ENCODE measurements at places on chromosomes 1 and 21.

- no peak overlapping the region for H3K27ac ChIP-seq
- no peak overlapping the region for H3K4me3 ChIP-seq
- peaks cover 7% of the 10 kb centered on the region for H3K4me1 ChIP-seq
- H3K27me3 ChIP-seq, result peaks cover 32% of the 10 kb centered on the region
These were observed 94.1 kb upstream of the KLHDC7A start for GRCh38 chr1:18386591-18386990.

DNA sequence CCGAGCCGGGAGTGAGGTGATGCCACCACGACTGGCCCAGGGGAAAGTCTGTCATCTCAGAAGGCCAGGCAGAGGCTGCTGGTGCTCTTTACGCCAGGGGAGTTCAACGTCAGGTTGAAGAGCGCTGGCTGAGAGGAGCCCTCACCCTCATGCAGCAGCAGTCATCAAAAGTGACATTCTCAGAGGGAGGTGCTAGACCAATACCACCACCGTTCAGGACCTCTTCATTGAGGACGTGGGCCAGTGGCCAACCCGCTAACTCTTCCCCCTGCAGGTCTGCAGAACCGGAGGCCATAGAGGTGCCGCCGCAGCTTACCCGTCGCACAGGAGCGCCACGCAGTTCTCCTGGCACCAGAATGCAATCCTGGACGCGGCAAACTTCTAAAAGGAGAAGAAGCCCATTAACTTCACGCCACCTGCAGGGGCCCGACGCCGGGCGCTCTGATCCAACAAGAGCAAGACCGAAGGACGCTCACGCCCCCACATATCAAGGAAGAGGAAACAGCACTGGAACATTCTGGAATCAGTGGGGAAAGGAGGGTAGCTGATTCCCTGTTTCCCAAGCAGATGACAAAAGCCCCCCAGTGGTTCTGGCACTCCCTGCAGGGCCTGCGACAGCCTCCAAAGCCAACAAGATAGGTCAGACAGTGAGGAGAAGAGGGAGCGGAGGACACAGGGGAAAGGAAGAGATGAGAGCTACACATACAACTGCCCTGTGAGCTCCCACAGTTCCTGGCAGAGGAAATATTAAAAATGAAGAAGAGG is 24.9 kb downstream of the WDR4 start:
- no peak for DNase-seq
- H3K4me3 ChIP-seq, result no peak overlapping the region

- H3K36me3 ChIP-seq, result no peaks in the 10 kb centered on the region
- no peak overlapping the region for H3K27ac ChIP-seq
- no peak for DNase-seq
These were observed 263.6 kb upstream of the USP24 start for GRCh38 chr1:55478742-55479141.

DNA sequence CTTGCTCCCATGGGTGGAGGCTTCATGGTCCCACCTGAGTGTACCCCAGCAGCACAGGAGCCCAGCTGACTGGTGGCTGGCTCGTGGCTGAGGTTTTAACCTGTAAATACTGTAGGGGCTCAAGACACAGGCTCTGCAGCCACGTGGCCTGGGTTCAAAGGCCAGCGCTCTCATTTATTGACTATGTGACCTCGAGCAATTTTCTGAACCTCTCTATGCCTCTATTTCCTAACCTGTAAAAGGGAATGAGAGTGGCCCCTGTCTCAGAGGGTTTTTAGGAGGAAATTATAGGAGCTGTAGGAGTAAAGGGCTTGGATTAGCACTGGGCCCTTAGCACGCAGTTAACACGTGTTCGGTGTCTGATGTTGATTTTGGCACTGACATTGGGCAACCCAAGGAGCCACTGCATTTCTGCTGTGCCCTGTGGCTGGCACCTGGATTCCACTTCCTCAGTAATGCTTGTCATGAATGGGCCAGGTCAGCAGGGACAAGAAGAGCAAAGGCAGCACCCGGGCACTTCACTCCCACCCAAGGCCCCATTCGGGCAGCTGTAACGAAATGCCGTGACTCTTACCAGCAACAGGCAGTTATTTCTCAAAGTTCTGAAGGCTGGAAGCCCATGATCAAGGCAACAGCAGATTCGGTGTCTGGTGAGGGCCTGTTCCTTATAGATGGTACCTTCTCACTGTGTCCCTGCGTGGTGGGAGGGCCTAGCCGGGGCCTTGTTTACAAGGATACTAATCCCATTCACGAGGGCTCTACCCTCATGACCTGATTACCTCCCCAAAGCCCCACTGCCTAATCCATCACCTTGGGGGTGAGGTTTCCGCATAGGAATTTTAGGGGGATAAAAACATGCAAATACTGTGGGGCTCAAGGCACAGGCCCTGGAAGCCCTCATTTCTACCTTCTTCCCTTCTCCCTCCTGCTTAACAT is 25.2 kb downstream of the ARHGEF10L start:
- H3K36me3 ChIP-seq, result no peaks in the 10 kb centered on the region
- peak overlapping the region; percentile 55 for H3K27ac ChIP-seq
- no peaks in the 10 kb centered on the region for H3K27me3 ChIP-seq
- no peak overlapping the region for H3K4me3 ChIP-seq

Data from suprapubic skin (tissue), 4 donors.